ENCODE measurements at places on chromosomes 1 and 21.

GRCh38 chr1:116538544-116538943 is 32.3 kb downstream of the CD58 start:
- DNase-seq = no peak

- DNase-seq = no peak
Observed at GRCh38 chr1:234686035-234686434, 76.1 kb upstream of the IRF2BP2 start.

DNA sequence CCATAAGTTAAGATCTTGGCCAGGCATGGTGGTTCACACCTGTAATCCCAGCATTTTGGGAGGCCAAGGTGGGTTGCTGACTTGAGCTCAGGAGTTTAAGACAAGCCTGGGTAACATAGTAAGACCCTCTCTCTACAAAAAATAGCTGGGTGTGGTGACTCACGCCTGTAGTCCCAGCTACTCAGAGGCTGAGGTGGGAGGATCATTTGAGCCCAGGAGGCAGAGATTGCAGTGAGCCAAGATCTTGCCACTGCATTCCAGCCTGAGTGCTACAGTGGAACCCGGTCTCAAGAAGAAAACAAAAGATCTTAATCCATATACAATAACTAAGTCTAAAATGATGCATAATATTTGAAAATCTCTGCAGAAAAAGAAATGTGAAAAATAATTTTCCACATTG is 165.5 kb upstream of the NR5A2 start:
- no peak for DNase-seq

DNA sequence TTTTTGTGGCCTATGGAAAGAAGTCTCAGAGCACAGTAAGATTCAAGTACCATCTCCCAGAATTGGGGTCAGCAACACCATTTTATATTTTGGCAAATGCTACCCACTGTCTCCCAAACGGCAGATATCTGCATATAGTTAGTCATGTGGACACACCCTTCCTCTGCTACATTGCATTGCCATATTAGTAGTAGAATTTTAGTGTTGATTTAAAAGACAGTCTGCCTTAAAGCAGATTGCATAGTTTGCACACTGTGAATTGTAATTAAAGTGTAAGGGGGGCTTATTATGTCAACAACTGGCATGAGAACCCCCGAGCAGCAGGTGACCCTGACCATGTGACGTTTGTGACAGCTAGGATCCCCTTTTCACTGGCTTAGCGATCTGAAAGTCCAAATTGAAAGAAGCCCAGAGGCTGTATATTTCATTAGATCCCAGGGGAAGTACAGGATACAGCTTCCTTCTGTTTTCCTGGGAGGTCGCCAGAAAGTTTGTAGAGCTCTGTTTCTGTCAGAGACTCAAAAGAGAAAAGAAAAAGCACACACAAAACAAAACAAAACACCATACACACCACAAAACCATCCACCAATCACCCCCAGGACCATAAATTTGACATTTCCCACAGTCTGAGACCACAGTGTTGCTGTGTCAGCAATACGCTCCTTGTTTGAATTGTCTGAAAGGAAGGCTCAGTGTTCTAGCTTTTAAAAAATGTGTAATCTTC is 172.4 kb downstream of the NFIA start:
- peak; percentile 2 for DNase-seq

DNA sequence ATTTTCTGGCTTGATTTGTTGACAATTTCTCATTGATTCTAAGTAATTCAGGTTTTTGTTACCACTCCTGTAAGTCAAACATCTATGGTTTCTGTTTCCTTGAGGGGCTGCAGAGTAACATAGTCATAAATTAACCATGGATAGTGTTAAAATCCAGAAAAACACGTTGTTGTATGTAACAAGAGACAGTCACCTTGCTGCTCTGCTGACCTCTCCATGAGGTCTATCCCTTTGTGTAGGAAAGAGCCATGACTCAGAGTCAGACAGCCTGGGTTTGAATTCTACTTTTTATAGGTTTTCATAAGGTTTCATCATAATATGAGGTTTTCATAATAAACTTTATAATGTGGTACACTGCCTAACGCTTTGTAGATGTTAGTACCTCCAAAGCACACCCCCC is 27.6 kb upstream of the NBL1 start:
- DNase-seq = no peak

DNA sequence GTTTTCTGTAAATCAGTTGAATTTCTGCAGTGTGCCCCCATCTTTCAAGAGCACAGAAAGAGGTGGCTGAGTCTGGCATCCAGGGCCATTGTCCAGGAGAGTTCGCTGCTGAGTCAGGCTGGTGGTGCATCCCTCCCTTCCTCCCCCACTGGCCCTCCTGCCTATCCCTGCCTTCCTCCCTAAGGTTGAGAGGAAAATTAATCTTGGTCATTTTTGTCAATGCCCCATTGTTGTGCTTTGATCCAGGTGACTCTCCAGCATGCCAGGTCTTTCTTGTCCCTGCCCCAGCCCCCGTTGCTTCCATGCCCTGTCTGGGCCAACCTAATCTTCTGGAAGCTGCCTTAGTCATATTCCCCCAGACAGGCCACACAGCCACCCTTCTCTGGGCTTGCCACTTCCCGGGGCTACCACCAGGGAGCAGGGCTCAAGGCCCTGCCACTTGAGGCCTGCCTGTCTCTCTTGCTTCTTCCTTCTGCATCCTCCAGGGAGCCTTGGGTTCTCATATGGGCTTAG is 26.6 kb downstream of the PROK1 start:
- no peak for DNase-seq

- peak; percentile 38 for DNase-seq
Observed at GRCh38 chr1:198497326-198498102, 43.0 kb downstream of the ATP6V1G3 start.

- no peak for DNase-seq
Observed at GRCh38 chr1:165911609-165912281, 84.3 kb downstream of the UCK2 start.

DNA sequence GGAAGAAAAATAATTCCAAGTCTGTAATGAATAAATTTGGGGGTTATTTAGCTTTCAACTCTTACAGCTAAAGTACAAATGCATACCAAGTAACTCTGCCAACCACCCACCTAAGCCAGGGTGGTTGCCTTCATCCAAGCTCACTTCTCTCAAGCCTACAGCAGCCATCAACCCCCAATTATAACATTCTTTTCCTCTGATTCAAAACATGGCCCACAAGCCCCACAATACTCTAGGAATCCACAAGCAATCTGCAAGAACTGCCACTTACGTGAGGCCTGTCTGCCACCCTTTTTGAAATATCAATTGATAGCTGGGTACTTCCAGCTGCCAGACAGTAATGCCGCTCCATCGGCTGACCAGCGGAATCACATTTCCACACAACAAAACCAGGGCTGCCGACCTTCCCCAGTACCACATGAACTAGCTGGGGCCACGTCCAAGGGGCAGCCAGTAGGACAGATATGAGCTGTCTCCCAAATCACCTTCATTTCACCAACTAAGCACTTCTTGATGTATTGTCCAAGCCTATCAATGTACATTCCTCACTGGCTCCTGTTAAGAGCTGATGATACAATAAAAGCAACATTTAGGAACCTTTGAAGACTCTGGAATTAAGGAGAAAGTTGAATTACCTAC is 3.2 kb downstream of the LBR start:
- DNase-seq = no peak

Data from amniotic stem cell (primary cell).